Tongue (tissue), 3 donors: ENCODE measurements at places on chromosomes 5 and 9. TPM values are rescaled to one million over a fixed set of nuclear protein-coding genes. Genes with fewer than 3 reads are reported as not detected.

GRCh38 chr5:8340739-8341344, 471.9 kb downstream of the MTRR start:
- DNase-seq, result peak; percentile 9

- no peak for DNase-seq
Observed at GRCh38 chr5:54608423-54609085, 91.0 kb downstream of the SNX18 start.

GRCh38 chr9:108756746-108757490, 98.9 kb downstream of the ACTL7B start:
- no peak for DNase-seq

DNA sequence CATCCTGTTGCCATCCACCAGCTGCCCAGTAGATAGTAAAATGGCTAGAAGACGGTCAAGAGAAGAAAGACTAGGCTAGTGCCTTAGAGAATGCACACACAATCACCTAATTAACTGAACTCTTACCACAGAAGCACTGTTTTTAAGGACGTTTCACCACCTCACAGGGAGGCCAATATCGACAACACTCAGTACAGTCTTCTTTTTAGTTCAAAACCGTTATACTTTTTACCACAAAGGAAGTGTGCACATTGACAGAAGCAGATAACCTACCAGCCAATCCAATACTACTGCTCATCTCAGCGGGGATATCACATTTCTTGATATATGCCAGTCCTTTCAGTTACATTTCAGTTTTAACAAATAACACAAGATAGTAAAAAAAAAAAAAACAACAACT, 122.3 kb downstream of the GNAQ start:
- DNase-seq, result no peak

DNA sequence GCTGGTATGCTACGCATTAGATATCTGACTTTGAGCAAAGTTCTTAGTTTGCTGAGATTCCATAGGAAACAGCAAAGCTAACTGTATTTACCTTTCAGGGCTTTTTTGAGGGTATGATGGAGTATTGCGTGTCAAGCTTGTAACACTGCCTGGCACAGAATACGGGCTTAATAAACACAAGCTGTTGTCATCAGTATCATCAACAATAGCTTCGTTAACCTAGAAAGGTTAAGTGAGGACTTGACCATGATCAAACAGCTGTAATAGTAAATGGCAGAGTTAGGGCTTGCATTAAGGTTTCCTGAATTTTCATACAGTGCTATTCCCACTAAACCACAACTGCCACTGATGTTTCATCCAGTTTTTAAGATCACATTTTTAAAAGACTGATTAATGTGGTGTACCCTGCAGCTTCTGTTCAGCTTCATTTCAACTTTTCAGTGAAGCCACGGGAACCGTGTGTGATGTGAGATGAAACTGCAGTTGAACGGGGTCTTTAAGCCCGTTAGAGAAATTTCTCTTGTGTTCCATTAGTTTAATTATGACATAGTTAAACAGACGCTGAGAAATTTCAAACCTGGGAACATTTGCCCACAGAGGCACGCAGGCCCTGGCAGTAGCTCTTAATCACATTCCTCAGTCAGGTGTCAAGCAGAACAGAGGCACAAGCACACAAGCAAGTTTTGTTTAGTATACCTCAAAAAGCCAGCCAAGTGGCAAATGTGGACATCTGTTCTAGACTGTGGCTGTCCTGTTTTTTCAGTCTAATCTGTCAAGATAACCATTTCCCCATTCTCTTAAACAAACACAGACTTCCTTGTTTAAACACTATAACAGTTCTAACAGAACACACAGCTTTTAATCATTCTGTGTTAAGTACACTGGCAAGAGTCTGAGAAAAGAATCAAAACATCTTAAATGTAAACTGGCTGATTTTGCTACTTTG, 147.1 kb downstream of the ZNF608 start:
- DNase-seq, result peak; percentile 74

SLC34A1 gene
- not detected for total RNA-seq

- DNase-seq, result no peak
Observed at GRCh38 chr9:125537442-125538091, 169.4 kb downstream of the MAPKAP1 start.

DNA sequence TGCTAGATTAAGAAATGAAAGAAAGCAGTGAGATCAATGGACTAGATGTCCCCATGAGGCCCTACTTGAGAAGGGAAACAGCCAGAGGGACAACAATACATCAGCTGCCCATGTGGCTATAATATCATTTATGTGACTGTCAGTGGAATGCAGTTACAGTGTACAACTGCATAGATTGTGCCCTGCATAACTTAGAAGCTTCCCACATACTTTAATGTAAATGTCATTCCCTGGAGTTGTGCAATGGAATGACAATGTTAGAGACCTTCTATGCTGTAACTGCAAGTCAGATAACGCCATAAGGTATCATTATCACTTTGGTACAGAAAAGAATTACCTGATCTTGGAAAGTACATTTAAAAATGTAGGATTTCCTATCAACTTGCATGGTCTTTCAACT, 67.4 kb downstream of the FBN2 start:
- no peak for DNase-seq
